ENCODE measurements at places on chromosomes 5 and 9. TPM values are rescaled to one million over a fixed set of nuclear protein-coding genes. Genes with fewer than 3 reads are reported as not detected.

The C5orf58 gene
- not detected for total RNA-seq

The PPP2R2B gene
- total RNA-seq, result not detected

The ECPAS gene
- total RNA-seq, result 93.4 TPM

The FAM174A gene
- 27.3 TPM for total RNA-seq

The ACER2 gene
- total RNA-seq, result 10.7 TPM

The MYMK gene
- not detected for total RNA-seq

The CXCL14 gene
- total RNA-seq, result 0.09 TPM

The COX7C gene
- total RNA-seq, result 443 TPM

The OBP2B gene
- not detected for total RNA-seq

The SLC6A19 gene
- total RNA-seq, result not detected

The GCNT1 gene
- total RNA-seq, result 9.9 TPM

The SLC46A2 gene
- total RNA-seq, result not detected

The FABP6 gene
- not detected for total RNA-seq

The BRD8 gene
- 31.7 TPM for total RNA-seq

The SLC34A1 gene
- not detected for total RNA-seq

The SLC4A9 gene
- not detected for total RNA-seq

The RORB gene
- total RNA-seq, result 0.09 TPM

The C5orf52 gene
- not detected for total RNA-seq

The NUDCD2 gene
- total RNA-seq, result 7.6 TPM

The ABHD17B gene
- total RNA-seq, result 76.9 TPM

The ANKDD1B gene
- 1.1 TPM for total RNA-seq

Measured in dermis blood vessel endothelial cell (primary cell).